SK-MEL-5 (cell line): ENCODE measurements at places on chromosomes 4 and X.
A peak's percentile ranks its signal among the peaks of the same experiment; 100 is the strongest.

DNA sequence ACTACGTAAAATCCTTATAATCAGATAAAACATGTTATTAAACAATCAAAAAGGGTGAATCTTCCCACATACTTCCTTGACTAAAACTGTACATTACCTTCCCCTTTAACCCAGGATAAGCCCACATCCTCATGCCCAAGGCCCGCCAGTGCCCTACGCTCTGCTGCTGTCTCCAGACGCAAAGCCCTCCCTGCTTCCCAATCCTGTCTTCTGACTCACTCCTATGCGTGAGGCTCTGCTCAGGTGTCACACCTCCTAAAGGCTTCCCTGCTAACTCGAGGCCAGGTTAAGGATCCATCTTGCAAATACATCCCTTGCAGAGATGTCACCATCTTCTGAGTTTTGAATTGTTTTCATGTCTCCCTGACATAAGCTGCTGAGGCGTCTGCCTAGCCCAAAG, 61.6 kb downstream of the STX18 start:
- DNase-seq, result no peak

DNA sequence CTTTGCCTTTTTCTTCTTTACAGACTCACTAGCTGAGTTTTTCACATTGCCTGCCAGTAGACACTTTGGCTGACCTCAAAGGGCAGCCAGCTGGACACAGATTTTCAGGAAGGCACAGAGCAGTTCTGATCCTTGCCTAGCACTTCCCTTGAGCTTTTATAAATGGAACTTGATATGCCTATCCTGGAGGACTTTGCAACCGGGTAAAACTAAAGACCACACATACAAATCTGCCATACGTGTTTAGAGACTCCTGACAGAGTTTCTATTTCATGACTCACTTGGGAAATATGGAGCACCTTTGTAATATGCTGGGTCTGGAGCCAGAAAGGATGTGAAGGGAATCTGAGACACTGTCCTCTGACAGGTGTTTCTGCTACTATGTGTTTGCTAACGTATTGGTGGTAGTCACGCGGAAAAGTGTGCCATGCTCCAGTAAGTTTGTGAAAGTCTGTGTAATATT, 56.7 kb upstream of the RASSF6 start:
- no peak for DNase-seq

- DNase-seq, result peak; percentile 56
Observed at GRCh38 chr4:94127707-94128328, 79.8 kb upstream of the SMARCAD1 start.

GRCh38 chr4:181008164-181008563, 1235.0 kb upstream of the TENM3 start:
- DNase-seq, result peak; percentile 70

GRCh38 chrX:153925739-153926551, at the start of gene ARHGAP4:
Gene ARHGAP4 (minus strand): TSS chrX:153926264. CDS start chrX:153926202, 62 bp downstream.
- no peak for DNase-seq

- DNase-seq, result no peak
Observed at GRCh38 chr4:135357091-135357490, 1155.5 kb upstream of the PABPC4L start.

DNA sequence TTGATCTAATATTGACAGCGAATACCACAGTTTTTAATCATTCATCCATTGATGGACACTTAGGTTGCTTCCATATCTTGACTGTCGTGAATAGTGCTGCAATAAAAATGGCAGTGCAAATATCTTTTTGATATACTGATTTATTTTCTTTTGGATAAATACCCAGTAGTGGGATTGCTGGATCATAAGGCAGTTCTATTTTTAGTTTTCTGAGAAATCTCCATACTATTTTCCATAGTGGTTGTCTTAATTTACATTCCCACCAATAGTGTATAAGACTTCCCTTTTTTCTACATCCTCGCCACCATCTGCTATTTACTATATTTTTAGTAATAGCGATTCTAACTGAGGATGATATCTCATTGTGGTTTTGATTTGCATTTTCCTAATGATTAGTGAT, 100.1 kb downstream of the SMARCA1 start:
- no peak for DNase-seq

GRCh38 chr4:186737427-186737826, 13.8 kb upstream of the FAT1 start:
- DNase-seq, result no peak

GRCh38 chr4:7253837-7254236, 61.5 kb downstream of the SORCS2 start:
- no peak for DNase-seq

DNA sequence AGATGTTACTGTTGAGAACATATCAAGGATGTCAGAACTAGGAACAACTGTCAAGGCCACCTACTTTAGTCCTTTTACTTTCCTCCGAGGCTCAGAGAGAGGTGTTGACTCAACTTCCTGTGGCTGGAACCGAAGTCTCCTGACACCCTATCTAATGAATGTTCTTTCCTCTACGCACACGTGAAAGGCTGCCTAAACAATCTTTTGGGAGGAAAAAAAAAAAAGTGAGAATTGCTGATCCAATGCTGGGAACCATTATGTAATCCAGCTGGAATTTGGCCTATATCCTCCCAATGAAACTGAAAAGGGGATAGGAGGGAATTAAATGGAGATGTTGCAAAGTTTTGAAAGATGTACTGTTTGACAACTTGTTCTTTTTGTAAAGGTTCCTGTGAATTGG, 8.3 kb upstream of the MAP7D3 start:
- DNase-seq, result no peak

GRCh38 chrX:108216919-108217571, 125.5 kb downstream of the ATG4A start:
- no peak for DNase-seq

- DNase-seq, result peak; percentile 5
Observed at GRCh38 chr4:76977736-76978350, 28.3 kb downstream of the SEPTIN11 start.

- DNase-seq, result no peak
Observed at GRCh38 chr4:104446431-104447278, 48.0 kb downstream of the CXXC4 start.

DNA sequence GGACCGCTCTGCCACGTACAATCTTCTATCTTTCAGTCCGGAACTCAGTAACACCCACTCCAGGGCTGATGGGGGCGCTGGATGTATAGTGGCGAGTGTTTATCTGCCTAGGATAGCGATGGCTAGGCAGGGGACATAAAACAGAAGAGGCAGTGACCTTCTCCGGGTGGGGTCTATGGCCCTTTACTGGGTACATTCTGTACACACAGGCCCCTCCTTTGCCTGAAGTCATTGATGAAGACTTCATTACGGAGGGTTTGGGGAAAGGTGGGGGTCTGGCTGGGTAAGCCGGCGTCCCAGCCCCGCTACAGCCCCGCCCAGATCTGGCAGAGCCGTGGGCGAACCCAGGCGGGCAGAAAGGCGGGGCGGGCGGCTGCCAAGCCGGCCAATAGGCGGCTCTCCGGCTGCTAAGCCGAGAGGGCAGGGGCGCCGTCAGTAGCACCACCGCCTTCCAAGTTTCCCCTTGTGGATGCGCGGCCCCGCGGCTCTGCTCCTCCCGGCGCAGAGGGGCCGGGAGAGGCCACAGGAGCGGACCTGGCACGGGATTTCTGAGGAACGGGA, at the start of gene CHST7:
CHST7 (plus strand) TSS at position 435 of the 561 bp plus-strand sequence. CDS start 167 bp downstream, outside the sequence.
- peak; percentile 64 for DNase-seq

GRCh38 chr4:124833831-124834505, 121.4 kb upstream of the ANKRD50 start:
- no peak for DNase-seq

GRCh38 chr4:152937336-152938236, 1.5 kb downstream of the FHDC1 start:
- DNase-seq, result peak; percentile 29

- no peak for DNase-seq
Observed at GRCh38 chr4:74292111-74292870, 16.0 kb upstream of the EPGN start.

DNA sequence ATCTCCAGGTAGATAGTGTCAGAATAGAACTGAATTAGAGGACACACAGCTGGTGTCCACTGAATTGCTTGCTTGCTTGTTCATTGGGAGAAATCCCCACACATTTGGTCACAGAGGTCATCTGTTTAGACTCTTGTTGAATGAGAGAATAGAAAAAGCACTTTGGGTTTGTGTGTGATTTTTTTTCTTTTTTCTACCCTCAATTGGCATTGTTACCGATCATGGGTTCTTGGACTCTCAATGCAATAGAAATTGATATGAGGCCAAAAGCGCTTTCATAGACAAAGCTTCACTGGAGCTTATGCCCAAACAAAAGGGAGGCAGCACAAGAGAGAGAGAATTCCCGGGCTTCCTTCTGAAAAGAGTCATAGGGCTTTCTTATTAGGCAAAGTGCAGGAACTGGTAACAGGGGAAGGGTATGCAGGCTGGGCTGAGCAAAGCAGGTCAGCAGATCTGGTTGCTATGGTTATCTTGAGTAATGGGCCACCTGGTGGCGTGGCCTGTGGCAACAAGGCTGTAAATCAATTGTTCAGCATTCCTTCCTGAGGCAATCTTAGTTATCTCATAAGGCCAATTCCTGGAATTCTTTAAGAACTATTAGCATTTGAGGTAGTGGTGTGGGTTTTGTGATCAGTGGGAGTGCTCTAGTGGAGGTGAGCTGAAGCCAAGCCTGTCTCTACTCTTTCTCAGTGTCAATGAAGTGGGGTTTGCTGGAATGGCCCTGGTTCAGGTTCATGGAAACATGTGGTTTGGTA, 5.3 kb upstream of the GPR82 start:
- no peak for DNase-seq

DNA sequence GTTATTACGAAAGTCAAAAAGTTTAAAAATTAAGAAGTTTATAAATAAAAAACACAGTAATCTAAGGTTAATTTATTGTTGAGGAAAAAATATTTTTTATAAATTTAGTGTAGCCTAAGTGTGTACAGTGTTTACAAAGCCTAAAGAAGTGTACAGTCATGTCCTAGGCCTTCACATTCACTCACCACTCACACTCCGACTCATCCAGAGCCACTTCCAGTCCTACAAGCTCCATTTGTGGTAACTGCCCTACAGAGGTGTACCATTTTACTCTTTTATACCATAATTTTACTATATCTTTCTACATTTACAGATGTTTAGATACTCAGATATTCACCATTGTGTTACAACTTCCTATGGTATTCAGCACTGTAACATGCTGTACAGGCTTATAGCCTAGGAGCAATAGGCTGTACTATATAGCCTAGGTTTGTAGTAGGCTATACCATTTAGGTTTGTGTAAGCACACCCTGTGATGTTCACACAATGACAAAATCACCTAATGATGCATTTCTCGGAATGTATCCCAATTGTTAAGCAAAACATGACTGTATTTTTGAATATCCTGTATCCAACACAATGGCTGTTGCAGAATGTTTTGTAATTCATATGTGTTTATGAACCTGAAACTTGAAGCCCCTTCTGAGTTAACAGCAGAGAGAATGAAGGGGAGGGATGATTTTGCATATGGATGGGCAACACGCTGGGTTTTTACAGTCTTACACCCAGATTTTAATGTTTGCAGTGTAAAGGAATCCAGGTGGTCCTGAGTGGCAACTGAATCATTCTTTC, 3.1 kb downstream of the PPBP start:
- DNase-seq, result no peak

DNA sequence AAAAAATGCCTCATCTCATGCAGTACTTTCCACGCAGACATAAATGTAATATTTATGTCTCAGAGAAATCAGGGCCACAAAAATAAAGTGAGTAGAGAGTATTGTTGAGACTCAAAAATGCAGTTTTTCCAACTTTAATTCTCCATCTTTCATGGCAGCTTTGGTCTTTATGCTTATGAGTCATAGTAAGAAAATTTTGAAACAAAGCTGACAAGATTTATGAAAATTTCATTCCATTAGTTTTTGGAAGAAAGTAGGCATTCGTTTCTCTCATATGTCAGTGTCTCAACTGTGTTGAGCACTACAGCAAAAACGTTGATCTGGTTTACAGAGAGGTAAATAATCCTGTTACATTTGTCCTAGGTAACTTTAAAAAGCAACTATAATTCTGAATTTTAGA, 656.8 kb downstream of the IQCM start:
- DNase-seq, result no peak

GRCh38 chrX:45959567-45959966, 585.7 kb downstream of the ZNF674 start:
- no peak for DNase-seq

GRCh38 chrX:31128855-31129254, 57.0 kb upstream of the FTHL17 start:
- DNase-seq, result no peak

GRCh38 chr4:106496061-106496460, 127.5 kb upstream of the GIMD1 start:
- DNase-seq, result no peak

DNA sequence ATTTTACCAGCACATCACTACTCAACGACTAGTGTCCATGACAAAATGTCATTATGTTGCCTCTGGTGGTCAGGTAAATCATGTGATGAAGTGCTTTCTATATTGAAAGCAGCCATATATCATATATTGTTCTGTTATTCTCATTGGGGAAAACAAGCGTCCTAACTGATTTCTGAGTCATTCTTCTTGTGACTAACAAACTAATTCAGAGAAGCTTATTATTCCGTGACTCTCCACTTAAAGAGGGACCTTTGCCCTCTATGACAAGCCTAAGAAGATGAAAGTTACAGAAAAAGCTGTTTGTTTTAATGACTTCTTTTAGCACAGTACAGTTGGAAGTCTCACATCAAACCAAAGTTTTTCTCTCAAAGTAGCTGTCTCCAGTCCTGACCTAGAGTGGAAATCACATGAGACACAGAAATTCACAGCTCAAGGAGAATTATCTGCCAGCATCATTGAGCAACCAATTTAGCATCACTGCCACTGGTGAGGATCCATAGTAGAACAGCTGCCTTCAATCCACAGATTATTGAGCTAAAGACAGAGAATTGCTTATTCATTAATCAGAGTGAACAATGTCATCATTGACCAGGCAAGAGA, 36.4 kb downstream of the ASB9 start:
- DNase-seq, result no peak

GRCh38 chr4:36168127-36168878, 76.0 kb downstream of the ARAP2 start:
- no peak for DNase-seq

- no peak for DNase-seq
Observed at GRCh38 chrX:48700951-48701653, 4.6 kb downstream of the SUV39H1 start.

DNA sequence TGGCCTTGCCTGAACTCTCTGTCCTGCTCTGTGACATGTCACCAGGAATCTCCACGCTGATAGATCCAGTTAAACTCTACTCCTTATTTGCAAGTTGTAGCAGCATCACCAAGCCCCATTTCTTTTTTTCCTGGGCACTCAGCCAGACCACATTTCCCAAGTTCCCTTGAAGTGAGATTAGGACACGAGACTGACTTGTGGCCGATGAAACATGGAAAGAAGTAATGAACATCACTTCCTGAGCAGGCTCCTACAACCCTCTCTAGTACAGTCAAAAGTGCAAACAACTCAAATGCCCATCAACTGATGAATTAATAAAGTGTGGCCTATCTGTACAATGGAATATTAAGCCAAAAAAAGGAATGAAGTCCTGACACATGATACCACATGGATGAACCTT, 74.6 kb downstream of the MAP3K15 start:
- peak; percentile 53 for DNase-seq

- DNase-seq, result no peak
Observed at GRCh38 chr4:38002451-38003071, 42.4 kb downstream of the PTTG2 start.
